ENCODE measurements at places on chromosomes 5 and 9. TPM values are rescaled to one million over a fixed set of nuclear protein-coding genes. Genes with fewer than 3 reads are reported as not detected.

DNA sequence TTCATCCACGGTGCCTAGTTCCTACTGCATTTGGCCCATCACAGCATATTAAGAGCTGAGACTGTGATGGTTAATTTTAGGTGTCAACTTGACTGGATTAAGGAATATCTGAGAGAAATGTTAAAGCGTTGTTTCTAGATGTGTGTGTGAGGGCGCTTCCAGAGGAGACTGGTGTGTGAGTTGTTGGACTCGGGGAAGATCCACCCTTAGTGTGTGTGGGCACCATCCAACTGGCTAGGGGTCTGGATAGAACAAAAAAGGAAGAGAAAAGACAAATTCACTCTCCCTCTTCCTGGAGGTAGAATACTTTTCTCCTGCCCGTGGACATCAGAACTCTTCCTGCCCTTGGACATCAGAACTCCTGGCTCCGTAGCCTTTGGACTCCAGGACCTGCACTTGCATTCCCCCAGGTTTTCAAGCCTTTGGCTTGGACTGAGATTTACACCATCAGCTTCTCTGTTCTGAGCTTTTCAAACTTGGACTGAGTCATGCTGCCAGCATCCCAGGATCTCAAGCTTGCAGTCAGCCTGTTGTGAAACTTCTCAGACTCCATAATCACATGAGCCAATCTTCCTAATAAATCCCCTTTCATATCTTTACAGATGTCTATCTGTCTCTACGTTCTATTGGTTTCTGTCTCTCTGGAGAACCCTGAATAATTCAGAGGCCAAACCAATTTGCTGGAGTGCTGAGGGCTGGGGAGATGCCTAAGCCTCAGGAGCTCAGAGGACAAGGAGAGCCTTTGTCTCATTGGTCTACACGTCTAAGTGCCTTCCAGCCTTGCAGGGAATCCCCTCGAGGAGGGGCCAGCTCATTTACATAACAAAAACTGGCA is 164.5 kb downstream of the DCP2 start:
- DNase-seq, result no peak

GRCh38 chr5:143316337-143316736 is 87.1 kb downstream of the NR3C1 start:
- no peak for DNase-seq

DNA sequence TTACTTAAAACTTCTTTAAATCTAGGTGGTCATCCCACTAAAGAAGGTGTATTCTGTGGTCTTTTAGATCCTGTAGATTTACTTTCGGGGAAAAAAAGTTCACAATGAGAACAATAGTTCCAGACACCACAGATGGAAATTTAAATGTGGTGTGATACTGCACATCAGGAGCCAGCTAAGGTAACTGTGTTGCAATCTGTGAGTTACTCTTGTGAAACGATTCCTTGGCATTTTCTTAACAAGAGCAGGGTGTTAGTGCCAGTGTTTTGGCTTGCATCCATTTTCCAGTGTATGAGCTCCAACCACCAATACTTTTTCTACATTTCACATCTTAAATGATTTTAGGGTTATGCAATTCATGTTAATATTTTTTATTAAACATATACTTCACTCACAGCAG is 674.5 kb downstream of the CETN3 start:
- DNase-seq, result no peak

GRCh38 chr5:9507974-9508373 is 37.9 kb downstream of the SEMA5A start:
- DNase-seq, result no peak

- DNase-seq, result no peak
Measured at GRCh38 chr5:83645936-83646335, 74.7 kb downstream of the HAPLN1 start.

- no peak for DNase-seq
Measured at GRCh38 chr9:35891646-35892045, 14.4 kb upstream of the HRCT1 start.

DNA sequence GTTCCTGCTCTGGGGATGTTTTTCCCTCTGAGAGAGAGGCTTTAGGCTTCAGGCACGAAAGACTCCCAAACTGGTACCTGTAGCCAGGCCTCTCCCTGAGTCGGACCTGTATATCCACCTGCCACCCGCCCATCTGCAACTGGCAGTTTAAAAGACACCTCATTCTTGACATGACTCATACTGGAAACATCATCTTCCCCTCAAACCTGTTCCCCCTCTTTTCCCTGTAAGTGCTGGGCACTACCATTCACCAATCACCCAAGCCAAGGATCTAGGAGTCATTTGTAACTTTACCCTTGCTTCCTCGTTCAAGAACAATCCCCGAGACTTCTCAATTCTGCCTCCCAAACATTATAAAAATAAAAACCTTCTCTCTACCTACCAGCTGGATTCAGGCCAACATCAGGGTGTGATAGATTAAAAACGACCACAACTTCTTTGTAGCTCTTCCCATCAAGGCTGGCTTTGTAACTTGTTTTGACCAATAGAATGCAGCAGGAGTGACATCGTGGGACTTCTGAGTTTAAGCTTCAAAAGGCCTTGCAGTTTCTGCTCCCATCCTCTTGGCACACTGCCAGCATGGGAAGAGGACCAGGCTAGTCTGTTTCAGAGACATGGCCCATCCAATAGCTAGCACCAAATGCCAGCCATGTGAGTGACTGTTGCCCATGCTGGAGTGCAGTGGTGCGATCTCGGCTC is 1.8 kb upstream of the WDR31 start:
- DNase-seq, result no peak

The IFNK gene
- not detected for total RNA-seq

The BARHL1 gene
- not detected for total RNA-seq

The PCDHGB4 gene
- 0.10 TPM for total RNA-seq

The PDCD1LG2 gene
- 0.50 TPM for total RNA-seq
